Type B pancreatic cell (in vitro differentiated cells): ENCODE measurements at places on chromosomes 13 and 19.

DNA sequence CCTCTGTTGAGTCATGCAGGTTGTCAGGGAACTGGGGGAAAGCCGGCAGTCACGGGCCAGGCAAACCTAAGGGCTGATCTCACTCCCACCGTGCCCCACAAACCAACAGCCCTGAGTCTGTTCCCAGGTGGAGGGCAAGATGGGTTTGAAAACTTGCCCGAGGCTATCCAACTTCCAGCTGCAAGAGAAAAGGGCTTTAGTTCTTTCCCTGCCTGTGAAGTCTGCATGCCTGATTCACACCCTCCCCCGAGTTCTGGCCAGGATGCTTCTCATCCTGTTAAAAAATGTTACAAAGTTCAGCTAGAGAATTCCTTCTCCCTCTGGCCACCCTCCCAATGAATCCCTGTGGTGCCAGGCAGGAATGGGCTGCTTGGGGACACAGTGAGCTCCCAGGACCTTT lies 33.1 kb downstream of the MYO16 start:
- no peak for DNase-seq

DNA sequence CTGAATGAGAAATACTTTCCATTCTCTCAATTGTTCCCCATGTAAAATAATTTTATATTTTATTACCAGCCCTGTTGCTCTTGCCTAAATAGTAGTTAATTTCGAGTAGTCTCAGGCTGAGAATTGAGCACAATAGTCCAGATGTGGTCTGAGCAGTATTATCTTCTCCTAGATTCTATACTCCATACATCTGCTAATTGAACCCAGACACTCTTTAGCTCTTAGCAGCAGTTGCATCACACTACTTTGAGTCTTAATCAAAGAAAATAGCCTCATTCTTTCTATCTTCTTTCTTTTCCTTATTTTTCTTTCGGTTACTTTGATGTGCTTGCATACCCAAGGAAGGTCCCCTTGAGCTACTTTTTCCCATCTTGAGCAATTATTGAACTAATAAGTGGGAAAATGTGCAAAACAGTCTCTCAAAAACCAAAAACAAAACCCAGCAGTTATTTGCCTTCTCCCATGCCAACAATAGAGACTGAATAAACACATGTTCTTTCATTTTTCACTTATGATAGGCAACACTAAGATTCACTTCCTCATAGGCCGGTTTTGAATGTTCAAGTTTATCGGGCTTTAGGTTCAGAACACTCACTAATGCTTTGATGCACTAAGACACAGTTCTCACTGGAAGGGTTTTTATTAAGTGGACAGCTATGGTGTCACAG lies 204.5 kb downstream of the POU4F1 start:
- no peak for DNase-seq

- DNase-seq: no peak
Measured at GRCh38 chr19:49098795-49099194, 13.5 kb downstream of the SNRNP70 start.

GRCh38 chr19:2487842-2488241 lies 11.9 kb downstream of the GADD45B start:
- DNase-seq: no peak

GRCh38 chr13:44068737-44069136 lies 189.0 kb downstream of the LACC1 start:
- no peak for DNase-seq

- DNase-seq: no peak
Measured at GRCh38 chr13:74372511-74372910, 238.3 kb upstream of the KLF12 start.

DNA sequence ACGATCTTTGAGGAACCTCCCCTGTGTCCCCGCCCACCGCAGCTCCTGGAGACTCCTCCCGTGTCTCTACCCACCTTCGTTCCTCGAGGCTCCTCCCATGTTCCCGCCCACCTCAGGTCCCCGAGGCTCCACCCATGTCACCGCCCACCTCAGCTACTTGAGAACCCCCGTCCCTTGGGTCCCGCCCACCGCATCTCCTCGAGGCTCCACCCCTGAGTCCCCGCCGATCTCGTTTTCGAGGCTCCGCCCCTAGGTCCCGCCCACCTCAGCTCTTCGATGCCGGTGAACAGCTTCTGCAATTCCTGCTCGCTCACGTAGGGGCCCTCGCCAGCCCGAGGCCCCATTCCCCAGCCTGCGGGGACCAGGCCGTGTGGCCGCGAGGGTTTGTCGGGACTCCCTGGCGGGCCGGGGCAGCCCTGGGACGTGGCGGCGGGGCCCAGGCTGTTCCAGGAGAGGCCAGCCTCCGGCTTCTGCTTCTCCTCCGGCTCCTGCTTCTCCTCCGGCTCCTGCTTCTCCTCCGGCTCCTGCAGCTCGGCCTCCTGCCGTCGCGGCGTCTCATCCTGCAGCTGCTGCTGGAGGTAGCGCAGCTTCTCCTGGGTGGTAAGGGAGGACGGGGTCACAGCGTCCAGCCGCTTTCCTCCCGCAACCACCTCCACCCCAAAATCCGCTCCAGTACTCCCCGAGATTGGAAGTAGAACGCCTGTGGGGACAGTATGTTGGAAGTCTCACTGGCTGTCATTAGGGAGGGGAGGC lies 16.7 kb downstream of the TSKS start:
- no peak for DNase-seq

DNA sequence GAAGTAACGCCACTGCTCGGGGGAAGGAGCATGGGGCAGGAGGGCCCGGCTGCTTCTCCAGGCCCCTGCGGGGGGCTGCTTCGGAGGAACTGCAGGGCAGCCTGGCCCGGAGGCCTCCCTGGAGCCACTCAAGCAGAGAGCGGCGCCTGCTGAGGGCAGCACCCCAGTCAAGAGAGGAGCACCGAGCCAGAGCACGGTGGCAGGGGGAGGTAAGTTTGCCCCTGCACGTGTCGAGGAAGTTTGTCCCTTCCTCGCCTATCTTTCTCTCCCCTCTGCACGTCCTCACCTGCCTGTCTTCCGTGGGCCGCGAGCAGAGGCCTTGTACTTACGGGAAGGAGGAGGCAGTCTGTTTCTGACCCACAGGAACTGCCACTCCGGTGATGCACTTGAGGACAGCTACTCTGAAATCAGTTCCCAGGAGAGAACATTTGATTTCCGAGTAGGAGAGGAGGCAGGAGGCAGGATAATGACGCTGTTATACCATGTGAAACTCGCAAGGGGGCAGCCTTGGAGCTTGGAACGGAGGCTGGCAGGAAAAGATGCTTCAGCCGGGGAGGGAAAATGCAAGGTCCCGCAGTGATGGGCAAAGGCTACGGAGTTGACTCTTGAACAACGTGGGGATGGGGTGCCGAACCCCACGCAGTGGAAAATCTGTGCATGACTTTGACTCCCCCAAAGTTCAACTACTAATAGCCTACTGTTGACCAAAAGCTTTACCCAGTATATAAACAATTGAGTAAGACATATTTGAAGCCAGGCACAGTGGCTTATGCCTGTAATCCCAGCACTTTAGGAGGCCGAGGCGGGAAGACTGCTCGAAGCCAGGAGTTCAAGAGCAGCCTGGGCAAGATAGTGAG lies 5.0 kb downstream of the FFAR1 start:
- DNase-seq: peak; percentile 71

GRCh38 chr13:89925107-89925506 lies 1422.4 kb upstream of the MIR17HG start:
- DNase-seq: no peak

DNA sequence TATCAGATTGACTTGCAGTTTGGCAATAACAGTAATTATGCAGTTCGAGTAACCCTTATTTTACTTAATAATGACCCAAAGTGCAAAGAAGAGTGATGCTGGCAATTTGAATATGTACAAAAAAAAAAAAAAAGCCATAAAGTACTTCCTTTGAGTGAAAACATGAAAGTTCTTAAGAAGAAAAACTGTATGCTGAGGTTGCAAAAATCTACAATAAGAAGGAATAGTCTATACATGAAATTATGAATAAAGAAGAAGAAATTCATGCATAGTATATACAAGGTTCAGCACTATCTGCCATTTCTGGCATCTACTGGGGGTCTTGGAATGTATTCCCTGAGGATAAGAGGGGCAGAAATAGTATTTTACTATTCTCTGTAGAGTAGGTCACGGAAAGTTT lies 55.9 kb downstream of the ZC3H13 start:
- no peak for DNase-seq

GRCh38 chr13:76620036-76620435 lies 266.2 kb downstream of the KCTD12 start:
- no peak for DNase-seq

DNA sequence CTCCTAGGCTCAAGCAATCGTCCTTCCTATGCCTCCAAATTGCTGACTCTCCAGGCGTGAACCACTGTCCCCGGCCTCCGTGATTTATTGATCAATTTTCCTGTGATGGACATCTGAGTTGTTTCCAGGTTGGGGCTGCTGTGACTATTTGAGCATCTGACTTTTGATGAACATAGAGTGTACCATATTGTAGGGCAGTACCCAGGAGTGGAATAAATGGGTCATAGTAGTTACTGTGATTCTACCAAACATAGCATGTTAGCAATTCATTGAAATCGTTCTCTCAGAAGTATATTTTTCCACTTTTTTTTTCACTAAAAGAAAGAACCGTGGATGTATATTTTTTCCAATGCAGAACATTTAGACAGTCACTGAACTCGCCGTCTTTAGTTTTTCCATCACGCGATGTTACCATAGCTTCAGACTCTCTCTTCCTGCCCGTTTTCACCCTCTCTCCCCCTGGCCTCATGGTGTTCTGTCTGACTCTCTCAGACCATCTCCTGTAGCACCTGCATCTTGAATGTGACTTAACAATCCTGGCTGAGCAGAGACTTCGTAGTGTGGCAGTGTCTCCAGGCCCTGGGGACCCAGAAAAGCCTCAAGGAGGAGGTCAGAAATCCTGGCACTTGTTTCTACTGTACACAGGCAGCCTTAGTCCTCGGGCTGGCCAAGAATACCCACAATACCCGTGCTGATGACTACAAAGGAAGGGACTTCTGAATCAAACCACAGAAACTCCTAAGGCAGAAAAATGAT lies 3.2 kb upstream of the RASGRP4 start:
- DNase-seq: no peak

- no peak for DNase-seq
Measured at GRCh38 chr19:755063-755462, 4.2 kb downstream of the MISP start.

DNA sequence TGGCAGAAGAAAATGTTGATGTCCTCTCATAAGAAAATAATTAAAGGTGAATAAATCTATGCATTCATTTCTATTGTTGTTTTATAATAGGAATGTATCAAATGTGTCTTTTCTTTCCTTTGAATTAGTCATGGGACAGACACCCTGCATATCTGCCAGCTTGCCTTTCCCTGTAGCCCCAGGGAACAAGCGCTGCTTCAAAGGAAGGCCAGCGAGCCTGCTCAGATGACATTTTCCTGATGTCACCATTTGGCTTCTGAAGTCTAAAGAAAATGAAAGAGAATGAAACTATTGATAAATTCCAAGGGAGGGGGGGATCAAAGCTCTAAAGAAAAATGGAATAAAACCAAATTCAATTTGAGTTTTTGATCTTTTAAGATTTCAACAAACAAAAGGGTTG lies 574.8 kb downstream of the IRS2 start:
- DNase-seq: no peak

- DNase-seq: no peak
Measured at GRCh38 chr13:21362741-21363140, 96.4 kb downstream of the ZDHHC20 start.

GRCh38 chr13:112957295-112957677 lies 11.7 kb upstream of the MCF2L start:
- no peak for DNase-seq

GRCh38 chr19:995051-995827 lies 5.0 kb upstream of the GRIN3B start:
- no peak for DNase-seq

DNA sequence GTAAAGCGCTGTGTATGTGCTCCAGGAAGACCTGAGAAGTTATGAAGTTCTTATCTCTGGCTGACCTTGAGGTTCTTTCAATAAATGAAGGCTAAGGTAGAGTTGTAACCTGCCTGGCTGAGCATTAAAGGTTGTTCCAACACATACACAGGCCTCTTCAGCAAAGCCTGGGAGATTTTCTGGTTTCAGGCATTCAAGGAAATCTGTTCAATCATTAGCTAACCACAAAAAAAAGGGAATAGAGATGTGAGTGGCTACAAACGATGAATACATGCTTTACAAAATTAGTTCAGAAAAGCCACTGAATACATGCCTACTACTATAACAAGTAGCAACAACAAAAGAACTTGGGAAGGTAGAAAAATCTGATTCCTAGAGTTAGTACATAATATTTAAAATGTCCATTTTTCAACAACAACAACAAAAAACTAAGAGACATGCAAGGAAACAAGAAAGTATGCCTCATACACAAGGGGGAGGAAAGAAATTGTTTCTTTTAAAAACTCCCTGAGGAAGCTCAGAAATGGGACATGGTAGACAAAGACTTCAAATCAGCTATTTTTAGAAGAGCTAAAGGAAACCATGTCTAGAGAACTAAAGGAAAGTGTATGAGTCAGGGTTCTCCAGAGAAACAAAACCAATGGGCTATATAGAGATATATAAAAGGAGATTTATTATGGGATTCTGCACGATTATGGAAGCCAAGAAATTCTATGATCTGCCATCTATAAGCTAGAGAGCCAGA lies 191.5 kb upstream of the IPO5 start:
- no peak for DNase-seq

- no peak for DNase-seq
Measured at GRCh38 chr13:112761701-112762689, 72.2 kb downstream of the ATP11A start.
